ENCODE measurements at places on chromosomes 1 and 21.

DNA sequence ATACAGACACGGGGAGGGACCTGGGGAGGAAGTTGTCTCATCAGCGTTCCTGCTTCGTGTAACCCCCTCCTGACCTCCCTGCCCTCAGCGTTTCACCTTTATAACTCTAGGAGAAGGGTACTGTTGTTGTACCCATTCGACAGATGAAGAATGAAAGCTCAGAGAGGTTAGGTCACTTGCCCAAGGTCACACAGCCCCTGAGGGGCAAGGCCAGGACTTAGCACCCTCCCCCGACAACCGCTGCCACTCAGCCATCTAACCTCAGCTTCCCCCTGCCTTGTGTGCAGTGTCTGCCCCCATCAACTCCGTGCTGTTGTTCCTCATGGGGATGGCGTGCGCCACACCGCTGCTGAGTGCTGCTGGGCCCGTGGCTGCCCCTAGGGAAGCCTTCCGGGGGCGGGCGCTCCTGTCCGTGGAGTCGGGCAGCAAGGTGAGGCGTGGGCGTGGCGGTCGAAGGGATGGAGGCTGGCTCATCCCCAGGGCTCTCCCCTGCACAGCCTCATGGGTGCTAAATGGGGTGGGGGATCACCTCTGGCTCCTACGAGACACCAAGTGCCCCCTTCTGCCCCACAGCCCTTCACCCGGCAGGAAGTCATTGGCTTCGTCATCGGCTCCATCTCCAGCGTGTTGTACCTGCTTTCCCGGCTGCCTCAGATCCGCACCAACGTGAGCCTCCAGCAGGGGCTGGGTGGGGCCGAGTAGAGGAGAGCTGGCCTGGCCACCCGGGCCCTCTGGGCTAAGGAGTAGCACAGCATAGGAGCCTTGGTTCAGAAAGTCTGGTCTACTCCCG is 14.0 kb downstream of the SLC66A1 start:
- DNase-seq = no peak

GRCh38 chr1:36710951-36711350 is 228.2 kb upstream of the CSF3R start:
- DNase-seq = no peak

DNA sequence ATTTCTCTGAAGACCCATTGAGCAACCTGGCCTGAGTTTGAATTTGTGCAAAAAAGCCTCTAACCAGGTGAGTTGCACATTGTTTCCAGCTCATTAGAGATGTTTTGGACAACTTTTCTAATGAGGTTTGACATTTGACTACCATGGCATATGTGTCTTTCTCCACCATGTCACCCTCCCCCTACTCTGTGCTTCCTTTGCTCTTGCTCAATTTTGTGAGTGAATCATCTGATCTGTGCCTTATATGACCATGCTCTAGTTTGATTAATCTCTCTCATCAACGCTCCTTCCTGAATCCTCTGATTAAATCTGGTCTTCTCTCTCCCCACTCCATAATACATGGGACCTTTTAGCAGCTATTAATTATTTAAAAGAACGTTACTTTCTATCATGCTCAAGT is 144.8 kb upstream of the SAMSN1 start:
- DNase-seq = no peak

DNA sequence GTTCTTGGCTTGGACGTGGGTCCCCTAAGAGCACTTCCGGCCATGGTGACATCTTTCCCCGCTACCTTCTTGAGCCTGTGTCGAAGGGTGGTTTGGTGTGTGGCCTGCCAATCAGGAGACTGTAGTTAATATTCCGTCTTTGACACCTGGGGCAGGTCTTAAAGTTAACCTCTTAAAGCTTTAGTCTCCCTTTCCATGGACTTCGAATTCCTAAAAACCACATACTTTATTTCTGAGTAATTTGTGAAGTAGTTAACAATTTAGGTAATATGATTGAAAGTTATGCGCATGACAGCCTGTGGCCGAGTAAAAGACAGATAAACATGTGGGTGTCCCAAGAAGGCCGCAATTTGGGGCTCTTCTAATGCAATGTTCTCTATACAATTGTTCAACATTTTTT is 10.2 kb upstream of the RAB29 start:
- no peak for DNase-seq

DNA sequence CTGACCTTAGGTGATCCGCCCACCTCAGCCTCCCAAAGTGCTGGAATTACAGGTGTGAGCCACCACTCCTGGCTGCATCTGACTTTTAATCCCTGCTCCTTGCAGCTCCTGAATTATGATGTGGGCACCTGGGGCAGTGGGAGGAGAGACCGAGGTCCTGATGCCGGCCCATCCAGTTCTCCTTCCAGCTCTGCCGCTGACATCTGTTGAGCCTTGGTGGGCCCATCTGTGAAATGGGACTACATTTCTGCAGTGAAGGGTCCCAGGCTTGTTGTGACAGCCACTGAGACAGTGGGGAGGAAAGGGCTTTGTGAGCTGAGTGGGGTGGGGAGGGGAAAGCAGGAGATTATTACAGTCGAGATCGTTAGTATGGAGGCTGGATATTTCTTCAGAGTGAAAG is 11.8 kb downstream of the PLA2G2F start:
- no peak for DNase-seq

GRCh38 chr1:206723805-206724472 is 39.2 kb downstream of the MAPKAPK2 start:
- DNase-seq = no peak

DNA sequence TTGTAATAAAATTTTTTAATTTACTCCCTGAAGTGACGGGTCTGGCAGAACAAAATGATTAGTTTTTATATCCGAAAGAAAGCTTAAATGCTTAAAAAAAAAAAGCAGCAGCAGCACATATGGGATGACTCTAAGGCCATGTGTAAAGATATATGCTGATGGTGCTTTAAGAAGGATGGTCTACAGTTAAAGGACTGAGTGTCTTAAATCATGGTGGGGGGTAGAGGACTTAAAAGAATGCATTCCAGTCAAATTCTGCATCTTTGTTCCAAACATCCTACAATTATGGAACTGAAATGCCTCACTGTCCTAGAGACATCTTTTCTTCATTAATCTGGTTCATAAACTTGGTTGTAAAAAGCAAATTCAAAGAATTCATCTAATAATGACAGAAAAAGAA is 7.0 kb downstream of the KDM5B start:
- DNase-seq = no peak

GRCh38 chr21:33155005-33155404 is 74.7 kb upstream of the IFNAR2 start:
- DNase-seq = no peak

GRCh38 chr1:78006521-78006920 is 1.8 kb downstream of the DNAJB4 start:
- no peak for DNase-seq

- DNase-seq = no peak
Measured at GRCh38 chr1:181743878-181744312, 260.6 kb downstream of the CACNA1E start.

- no peak for DNase-seq
Measured at GRCh38 chr1:236744533-236744932, 50.6 kb upstream of the MTR start.

DNA sequence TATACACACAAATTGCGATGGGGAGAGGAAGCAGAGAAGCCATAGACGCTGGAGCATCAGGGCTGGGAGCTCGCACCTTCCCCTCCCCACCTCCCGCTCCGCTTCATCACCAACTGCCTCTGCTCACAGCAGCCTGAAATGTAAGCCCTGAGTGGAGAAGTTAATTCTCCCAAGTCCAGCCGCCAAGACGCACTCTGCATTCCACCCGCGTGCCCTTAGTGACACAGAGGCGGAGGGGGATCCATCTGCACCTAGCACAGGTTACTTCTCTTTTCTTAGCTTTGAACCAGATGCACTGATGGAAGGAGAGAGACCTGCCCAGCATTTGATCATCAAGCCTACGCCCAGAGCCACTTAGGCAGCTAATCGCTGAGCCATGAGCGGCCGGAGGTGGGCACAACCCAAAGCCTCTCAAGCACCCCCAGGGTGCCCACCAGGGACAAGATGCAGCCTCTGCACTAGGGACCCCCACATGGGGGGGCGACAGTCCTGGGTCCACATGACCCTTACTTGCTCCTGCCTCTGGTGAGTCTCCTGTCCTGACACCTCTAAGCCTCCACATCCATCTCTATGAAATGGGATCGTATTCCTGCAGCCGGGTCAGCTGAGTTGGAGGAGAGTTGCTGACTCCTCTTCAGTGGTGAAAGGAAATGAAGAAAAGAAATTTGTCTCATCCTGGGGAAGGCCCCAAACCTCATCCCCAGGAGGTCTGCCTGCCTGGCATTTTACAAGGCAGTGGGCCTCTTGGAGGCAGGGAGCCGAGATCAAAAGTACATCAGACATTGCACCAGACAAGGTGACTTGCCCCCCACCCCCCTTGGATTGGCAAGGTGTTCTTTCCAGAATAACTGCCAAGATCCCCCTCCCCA is 316.2 kb downstream of the MATN1 start:
- no peak for DNase-seq

DNA sequence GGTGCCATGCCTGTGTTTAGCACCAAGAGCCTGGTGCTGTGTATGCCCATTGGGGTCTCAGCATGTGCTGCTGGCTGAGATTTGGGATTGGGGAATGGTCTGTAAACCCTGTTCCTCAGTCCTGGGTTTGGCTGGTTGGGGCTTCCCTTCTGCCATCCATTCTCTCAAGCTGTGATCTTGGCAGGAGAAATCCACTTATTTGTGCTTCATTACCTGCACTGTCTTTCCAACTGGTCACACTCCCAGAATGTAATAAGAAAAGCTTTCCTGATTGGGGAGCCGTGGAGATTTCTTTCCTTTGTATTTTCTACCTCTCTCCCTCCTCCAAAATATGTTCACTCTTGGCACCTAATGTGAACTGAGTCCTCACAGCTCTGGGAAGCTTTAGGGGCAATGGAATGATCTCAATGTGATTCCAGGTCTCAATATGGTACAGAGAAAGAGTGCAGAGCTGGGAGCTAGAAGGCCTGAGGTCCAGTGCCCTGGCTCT is 23.0 kb upstream of the KCNA10 start:
- DNase-seq = no peak

GRCh38 chr1:20108366-20109123 is 10.8 kb downstream of the PLA2G2D start:
- no peak for DNase-seq

DNA sequence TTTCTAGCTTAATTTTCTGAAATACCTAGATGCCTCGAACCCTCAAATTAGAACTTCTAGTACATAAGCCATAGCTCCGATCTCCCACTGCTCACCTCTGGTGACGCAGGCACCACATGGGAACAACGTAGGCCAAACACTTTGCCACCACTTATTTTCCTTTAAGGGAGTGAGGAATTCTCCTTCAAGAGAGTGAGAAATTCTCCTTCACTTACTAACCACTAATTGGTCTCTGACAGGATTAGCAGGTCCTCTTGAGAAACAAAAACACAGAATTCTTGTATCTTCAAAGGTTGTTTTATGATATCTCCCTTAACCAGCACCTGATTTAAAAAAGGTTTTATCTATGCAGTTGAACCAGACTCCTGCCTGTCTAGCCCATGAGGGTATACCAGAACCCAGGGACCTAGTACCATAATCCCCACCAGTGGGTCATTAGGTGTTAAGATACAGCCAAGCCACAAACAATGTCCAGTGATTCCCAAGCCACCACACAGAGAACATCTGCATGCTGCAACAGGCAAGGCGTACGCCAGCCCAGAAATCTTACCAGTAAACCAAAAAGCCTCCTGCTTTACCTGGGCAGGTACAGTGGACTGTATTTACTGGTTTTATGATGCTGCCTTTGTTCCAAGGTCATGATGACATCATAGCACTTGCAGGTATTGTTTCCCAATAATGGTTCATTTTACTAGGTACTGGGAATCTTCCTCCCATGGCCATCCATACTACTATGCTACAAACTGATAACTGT is 20.3 kb upstream of the CXADR start:
- no peak for DNase-seq

- DNase-seq = no peak
Measured at GRCh38 chr1:89363638-89364536, at the start of gene GBP6. TSS of gene GBP6 (plus strand) at chr1:89364059. CDS start at chr1:89368552, 4,493 bp downstream.

- no peak for DNase-seq
Measured at GRCh38 chr1:87523466-87523865, 194.8 kb downstream of the LMO4 start.

DNA sequence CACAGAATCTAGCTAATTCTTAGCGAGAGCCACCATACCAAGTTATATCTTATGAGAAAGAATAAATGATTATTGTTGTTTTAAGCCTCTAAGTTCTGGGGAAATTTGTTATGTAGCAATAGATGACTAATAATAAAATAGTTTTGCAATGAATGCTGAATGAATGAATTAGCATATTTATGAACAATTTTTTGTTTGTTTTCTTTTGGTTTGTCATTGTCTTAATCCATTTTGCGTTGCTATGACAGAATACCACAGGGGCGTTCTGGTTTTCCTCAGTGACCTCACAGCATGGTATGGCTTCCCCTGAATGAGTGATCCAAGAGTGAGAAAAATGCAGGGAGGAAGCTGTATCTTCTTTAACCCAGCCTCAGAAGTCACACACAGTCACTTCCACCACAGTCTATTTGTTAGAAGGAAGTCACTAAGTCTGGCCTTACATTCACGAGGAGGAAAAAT is 53.8 kb upstream of the HPDL start:
- no peak for DNase-seq

DNA sequence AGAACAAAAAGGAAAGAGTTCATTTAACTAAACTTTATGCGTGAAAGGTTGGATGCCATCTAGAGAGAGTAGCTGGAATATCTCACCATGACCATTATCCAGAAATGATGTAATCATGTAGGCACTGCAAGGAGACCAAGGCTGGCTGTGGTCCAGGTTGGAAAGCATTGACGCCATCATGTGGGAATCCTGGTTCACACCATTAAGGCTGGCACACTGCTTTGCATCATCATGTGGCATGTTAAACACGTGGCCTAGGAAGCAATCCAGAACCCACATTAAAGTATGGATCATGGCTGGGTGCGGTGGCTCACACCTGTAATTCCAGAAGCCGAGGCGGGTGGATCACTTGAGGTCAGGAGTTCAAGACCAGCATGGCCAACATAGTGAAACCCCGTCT is 4.3 kb downstream of the ADAMTS1 start:
- no peak for DNase-seq

DNA sequence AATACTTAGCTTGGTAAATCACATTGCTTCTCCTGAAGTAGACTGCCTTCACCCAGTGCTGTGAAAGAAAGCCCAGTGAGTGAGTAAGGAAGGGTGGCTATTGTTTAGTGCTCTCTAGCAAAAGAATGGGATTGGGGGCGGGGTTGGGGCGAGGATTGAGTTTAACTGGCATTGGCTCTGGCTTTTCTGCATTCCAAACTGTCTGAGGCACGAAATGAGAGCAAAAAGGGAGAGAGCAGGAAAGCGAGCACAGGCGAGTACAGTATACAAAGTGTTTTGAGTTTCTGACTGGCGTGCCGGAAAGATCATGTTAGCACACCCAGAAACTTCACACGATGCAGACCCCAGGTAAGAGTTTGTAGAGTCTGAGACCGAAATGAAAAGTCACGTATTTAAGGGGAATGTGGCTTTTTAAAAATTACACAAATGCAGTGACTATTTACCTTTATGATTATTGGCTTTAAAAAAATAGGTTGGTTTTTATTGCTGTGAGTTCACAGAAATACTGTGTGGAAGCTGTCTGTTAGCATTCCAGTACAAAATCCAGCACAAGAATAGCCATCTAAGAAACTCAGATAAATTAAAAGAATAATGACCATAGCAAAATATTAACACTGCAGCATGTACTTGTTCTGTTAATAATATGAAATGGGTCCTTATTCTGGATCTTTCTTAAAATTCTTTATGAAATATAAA is 155.4 kb downstream of the CLEC20A start:
- DNase-seq = no peak

GRCh38 chr1:235708390-235708962 is 58.9 kb upstream of the GNG4 start:
- DNase-seq = no peak

- no peak for DNase-seq
Measured at GRCh38 chr1:246005067-246005466, 502.0 kb downstream of the SMYD3 start.

Data from activated CD8-positive, alpha-beta memory T cell treated with anti-CD3 and anti-CD28 coated beads for 4 hours (primary cell).